Activated CD4-positive, CD25-positive, alpha-beta regulatory T cell treated with anti-CD3 and anti-CD28 coated beads, Interleukin-2, amount 50 U/mL, for 24 hours (primary cell): ENCODE measurements at places on chromosomes 16 and 17.

- no peak for ATAC-seq
Observed at GRCh38 chr16:73062743-73063733, 15.1 kb upstream of the ZFHX3 start.

GRCh38 chr16:17963185-17963836 is 373.2 kb downstream of the NPIPA8 start:
- no peak for ATAC-seq

DNA sequence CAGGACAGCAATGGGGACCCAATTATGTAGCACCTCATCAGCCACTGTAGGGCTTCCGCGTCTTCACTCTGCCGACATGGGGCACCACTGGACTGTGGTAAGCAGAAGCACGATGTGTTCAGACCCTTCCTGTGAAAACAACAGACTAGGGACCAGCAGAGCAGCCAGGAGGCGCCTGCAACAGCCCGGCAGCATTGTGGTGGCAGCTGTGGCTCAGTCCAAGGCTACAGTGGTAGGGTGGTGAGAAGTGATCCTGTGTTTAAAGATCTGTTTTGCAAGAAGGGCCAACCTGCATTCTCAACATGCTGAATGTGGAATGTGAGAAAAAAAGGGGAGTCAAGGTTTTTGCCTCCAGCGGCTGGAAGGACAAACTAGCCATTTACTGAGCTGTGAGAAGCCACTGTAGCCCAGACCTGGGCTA is 80.8 kb downstream of the GAS7 start:
- ATAC-seq = no peak

DNA sequence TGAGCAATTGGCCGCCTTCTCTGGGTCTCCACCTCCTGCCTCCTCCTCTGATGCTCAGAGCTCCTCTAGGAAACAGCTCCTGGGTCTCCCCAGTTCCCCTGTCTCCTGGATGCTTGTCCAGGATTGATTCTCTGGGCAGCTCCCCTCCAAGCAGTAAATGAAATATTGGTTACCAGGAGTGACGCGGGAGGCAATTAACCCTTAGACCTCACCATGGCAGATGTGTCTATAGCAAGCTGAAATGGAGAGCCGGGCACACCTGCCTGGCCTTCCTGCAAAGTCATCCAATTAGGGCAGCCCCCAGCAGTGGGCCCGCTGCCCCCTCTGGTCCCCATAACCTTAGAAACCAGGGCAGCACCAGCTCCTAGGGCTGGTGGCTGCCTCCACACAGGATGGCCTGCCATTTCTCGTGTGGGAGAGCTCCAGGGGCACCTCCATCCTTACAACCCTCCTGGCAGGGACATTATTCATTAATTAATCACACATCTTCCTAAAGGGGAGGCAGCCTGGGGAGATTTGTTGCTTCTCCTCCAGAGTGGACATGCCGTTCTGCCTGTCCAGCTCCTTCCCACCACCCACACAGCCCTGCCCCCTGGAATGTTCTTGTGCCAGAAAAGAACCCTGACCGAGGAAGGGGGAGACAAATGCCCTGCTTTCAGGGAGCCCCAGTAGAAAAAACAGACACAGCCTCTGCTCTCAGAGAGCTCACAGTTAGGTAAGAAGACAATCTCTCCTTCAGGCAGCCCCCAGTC is 8.3 kb upstream of the KIF18B start:
- ATAC-seq = no peak

GRCh38 chr17:73397856-73398540 is 86.2 kb upstream of the CDC42EP4 start:
- ATAC-seq = no peak

DNA sequence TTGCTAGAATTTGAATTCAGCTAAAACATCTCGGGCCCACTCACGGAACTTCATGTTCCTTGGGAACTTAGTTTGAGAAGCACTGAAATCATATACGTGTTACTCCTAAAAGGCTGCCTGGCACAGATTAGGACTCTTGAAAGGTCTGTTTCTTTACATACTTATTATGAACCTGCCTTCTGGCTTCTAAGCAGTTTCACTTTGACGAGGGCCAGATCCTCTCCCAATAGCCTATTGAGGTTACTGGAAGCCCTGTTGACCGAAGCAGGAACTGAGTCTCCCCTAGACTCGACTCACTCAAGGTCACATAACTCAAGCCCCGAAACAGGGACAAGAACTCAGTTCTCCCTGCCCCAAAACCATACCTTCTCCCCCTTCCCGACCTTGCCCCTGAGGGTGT is 121.9 kb upstream of the PLCG2 start:
- ATAC-seq = no peak

GRCh38 chr17:73028299-73028755 is 64.2 kb downstream of the SLC39A11 start:
- no peak for ATAC-seq

DNA sequence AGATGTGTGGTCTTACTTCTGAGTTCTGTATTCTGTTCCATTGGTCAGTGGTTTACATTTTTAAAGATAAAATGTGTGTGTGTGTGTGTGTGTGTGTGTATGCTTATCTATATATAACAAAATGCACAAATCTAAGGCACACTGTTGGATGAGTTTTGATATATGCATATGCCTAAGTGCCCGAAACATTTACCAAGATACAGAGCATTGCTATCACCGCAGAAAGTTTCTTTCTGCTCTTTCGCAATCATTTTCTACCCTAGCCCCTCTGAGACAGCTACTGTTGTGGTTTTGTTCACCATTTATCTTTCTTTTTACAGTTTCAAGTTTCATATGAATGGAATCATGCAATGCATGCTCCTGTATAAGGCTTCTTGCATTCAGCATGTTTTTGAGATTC is 97.0 kb downstream of the MRTFB start:
- no peak for ATAC-seq

DNA sequence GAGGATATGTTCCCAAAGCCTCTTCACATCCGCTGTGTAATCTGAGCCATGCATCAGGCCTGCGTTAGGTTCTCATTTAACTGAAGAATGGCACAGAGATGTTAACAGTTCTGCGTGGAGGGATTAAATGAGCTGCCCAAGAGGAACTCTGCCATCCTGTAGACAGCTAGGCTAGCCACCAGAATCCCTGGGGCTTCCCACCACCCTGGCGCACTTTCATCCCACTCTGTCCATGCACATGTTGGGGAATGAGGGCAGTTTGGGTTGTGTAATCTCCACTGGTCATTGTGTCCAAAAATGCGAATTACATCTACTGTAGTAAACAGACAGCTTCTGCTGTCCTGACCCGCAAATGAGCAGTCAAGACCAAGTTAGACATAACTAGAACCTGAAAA is 1.0 kb upstream of the GLG1 start:
- ATAC-seq = no peak

DNA sequence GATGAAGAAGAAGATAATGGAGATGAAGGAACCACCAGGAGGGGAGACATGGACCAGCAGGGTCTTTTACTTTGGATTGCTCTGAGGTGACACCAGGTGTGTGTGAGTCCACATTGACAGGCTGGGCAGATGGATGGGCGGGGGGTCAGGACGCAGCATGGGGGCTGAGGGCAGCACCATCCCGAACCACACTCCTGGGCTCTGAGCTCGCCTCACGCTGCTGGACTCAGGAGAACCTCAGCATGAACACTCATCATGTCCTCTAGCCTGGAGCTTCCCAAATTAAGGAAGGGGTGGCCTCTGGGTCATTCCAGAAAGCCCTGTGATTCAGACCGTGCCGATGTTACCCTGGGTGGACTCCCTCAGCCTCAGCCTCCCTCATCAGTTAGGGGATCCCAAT is 50.4 kb upstream of the MAP3K14 start:
- no peak for ATAC-seq

DNA sequence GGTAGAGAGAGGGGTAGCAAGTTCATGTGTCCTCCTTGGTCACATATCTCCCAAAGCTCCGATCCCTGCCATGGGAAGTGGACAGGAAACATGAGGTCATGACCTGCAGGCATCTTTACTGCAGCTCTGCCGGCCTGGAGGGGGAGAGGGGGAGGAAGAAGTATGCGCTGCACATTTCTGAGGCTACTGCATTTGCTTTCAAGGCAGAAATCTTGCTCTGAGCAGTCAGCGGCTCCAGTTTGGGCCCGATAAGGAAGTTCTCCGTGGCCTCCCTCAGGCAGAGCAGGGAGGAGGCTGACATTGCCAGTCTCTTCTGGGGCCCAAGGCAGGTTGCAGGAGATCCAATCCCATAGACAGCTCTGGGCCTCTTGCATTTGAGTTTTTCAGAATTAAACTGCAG is 1.5 kb upstream of the NHERF1 start:
- no peak for ATAC-seq

GRCh38 chr17:40337351-40337750 is 27.2 kb downstream of the GJD3 start:
- no peak for ATAC-seq

GRCh38 chr16:75097941-75098901 is 18.4 kb downstream of the LDHD start:
- peak; percentile 98 for ATAC-seq

DNA sequence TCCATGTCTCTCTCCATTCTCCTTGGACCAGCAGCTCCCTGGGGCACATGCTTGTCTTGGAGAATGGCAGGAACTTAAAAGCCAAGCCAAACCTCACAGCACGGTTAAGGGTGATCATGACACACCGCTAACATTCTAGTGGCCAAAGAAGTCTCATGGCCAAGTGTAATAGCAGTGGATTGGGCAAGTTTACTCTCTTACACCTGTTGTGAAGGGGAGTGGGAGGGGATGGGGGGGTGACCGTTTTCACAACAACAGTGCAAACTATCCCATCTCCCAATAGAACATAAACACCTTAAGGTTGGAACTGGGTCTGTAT is 37.7 kb upstream of the MEOX1 start:
- no peak for ATAC-seq

GRCh38 chr17:16040710-16041251 is 41.2 kb downstream of the TTC19 start:
- ATAC-seq = no peak

- ATAC-seq = no peak
Observed at GRCh38 chr16:57700781-57701551, 6.4 kb downstream of the DRC7 start.

DNA sequence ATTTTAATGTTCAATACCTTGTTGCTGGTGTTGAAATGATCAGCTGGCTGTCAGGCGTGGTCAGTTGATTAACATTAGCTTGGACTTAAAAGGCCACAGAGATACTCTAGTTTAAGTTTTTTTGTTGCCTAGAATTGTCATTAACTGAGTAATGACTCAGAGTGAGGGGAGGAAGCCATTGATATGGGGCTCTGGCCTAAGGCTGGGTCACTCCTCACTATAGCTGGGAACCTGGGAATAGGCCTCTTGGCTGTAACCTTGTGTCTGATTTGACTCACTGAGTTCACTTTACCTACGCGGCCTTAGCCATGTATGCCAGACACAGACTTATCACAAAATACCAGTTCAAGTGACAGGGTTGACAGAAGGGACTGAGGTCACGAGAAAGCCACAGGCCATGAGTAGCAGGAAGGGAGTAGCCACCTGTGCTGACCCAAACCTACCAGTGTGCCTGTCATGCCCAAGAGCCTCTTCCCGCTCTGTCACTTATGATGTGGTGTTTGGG is 37.9 kb upstream of the ADCY7 start:
- peak; percentile 55 for ATAC-seq

DNA sequence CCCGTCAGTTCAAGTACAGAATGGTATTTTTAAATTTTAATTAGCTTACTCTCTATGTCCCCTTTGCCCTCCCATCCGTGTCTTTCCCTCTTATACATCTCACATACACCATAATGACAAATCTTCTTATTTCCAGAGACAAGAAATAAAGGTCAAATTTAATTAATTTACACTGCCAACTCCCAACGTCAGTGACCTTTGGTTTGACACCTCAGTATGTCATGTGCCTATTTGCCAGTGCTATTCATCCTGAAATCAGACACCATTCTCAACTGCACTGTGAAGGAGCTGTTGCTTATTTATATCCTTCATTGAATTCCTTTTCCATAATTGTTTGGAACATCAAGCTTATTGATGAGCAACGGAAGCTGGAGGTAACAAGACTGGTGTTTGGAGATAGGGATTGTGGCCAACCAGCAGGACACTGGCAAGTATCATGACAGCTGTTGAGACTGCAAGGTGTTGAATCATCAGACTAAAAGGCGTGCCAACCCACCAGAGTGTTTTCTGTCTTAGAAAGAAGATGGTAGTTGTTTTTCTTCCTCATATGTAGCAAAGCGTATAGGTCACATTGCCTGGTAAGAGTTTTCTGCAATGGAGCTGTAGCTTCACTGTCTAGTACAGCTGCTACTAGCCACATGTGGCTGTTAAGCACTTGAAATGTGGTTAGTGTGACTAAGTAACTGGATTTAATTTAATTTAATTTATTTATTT is 12.5 kb downstream of the CALCOCO2 start:
- ATAC-seq = no peak

DNA sequence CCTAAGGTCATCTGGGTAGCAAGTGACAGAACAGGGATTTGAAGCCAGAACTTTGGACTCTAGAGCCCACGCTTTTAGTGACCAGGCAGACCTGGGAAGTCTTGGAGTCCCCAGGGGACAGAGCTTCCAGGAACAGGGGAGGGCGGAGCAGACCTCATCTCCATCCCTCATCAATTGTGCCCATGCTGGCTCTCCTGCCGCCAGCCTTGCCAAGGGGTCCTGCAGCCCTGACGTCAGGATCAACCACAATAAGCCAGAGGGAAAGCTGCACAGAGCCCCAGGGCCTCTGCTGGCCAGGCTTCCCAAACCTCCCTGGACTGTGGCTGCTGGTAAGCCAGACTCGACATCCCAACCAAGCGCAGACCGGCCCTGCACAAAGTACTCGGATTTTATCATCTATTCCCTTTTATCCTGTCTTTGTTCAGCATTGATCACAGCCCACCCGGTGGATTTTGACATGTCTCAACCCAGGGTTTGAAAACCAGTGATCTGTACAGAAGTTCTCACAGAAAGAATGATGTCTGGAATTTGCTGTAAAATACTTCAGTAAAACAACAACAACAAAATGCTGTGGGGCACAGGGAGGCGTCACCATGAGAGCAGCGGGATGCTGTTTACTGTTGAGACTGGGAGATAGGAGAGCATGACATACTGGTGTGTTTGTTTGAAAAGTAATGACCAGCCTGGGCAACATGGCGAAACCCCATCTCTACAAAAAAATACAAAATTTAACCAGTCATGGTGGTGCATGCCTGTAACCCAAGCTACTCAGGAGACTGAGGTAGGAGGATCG is 11.8 kb downstream of the C16orf74 start:
- no peak for ATAC-seq

DNA sequence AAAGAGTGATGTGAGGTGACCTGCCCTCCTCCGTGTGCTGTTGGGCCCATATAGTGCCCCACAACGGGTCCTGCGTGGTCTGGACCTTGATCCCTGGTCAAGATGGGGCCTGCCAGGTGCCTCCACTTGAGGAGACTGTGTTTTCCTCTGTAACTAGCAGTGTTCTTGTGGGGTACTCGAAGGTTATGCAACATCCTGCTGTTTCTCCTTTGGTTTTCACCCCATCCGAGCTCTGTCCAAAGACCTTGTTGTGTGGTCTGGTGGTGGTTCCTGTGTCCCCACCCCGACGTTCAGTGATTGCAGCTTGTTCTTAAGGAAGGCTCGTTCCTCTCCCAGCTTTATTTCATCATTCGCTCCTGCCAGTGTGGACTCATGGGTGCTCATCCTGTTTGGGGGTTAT is 38.7 kb upstream of the ZNF750 start:
- no peak for ATAC-seq
